A172 (cell line): ENCODE measurements at places on chromosomes 1 and 21. TPM values are rescaled to one million over a fixed set of nuclear protein-coding genes. Genes with fewer than 3 reads are reported as not detected.

The S100A9 gene
- total RNA-seq: not detected in 2 replicates

The RNU1-3 gene
- under 0.01 and 255 TPM in 2 replicates for total RNA-seq

The TRIM67 gene
- total RNA-seq: 0.02 and 0.05 TPM in 2 replicates

- no peak for DNase-seq
These were observed 27.0 kb downstream of the SIM2 start for GRCh38 chr21:36725793-36726386.

- no peak for DNase-seq
These were observed 54.9 kb downstream of the AHDC1 start for GRCh38 chr1:27548858-27549719.

GRCh38 chr1:29310616-29311180, 74.4 kb downstream of the PTPRU start:
- DNase-seq: no peak

- DNase-seq: no peak
These were observed 6.3 kb upstream of the OSBPL9 start for GRCh38 chr1:51610637-51611036.

- no peak for DNase-seq
These were observed 35.5 kb upstream of the ASPM start for GRCh38 chr1:197181982-197182381.
